ENCODE measurements at places on chromosomes 16 and 17.

DNA sequence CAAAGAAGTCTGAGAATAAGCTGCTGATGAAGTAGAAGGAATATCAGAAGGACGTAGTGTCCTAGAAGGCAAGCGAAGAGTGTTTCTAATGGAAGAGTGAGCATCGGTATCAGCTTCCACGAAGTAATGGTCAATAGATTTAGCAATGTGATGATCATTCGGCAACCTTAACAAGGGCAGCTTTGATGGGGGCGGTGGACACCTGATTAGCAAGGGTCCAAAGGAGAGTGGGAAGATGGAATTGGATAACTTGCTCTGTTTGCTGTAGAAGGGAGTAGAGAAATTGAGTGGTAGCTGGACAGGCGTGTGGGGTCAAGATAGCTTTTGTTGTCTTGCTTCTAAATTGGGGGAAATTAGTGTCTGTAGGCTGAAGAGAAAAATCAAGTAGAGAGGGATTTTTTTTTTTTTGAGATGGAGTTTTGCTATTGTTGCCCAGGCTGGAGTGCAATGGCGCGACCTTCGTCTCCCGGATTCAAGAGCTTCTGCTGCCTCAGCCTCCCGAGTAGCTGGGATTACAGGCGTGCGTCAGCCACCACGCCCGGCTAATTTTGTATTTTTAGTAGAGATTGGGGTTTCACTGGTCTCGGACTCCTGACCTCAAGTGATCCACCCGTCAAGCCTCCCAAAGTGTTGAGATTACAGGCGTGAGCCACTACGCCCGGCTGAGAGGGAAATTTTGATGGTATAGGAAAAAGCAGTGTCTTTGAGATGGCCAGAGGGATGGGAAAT, 13.9 kb upstream of the HES7 start:
- no peak for DNase-seq

DNA sequence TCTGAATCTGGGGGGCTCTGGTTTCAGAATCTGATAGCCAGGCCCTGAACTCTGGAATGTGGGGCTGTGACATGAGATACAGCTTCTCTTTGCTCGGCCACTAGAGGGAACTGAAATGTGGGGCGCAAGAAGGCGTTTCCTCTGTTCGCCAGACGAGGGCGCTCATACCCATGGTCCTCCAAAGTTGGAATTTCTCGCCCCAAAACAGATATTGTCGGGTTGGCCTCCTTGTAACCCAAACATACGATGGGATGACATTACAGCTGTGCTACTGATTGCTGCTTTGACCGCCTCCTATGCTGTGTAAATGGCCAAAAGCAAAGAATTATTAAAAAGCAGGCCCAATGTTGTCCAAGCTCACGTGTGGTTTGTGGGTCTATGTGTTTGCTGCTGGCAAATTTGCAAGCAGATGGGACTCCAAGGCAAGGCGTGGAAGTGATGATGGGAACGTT, 13.1 kb upstream of the MSI2 start:
- peak; percentile 51 for DNase-seq

DNA sequence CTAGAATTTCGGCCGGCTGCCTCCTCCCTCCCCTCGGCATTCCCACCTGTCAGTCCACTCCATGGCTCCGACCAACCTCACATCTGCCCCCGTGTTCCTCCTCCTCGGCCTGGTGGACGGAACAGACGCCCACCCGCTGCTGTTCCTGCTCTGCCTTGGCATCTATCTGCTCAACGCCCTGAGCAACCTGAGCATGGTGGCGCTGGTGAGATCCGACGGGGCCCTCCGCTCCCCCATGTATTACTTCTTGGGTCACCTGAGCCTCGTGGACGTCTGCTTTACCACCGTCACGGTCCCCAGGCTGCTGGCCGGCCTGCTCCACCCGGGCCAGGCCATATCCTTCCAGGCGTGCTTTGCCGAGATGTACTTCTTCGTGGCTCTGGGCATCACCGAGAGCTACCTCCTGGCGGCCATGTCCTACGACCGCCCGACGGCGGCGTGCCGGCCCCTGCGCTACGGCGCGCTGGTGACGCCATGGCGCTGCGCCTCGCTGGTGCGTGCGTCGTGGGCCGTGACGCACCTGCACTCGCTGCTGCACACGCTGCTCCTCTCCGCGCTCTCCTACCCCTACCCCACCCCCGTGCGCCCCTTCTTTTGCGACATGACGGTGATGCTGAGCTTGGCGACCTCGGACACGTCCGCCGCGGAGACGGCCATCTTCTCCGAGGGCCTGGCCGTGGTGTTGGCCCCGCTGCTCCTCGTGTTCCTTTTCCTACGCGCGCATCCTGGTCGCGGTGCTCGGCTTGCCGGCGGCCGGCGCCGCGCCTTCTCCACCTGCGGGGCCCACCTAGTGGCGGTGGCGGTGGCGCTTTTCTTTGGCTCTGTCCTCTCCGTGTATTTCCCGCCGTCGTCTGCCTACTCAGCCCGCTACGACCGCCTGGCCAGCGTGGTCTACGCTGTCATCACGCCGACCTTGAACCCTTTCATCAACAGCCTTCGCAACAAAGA, at the start of gene OR3A2:
Gene OR3A2, minus strand, starts transcription at position 440 of the 948 bp plus-strand sequence.
- no peak for DNase-seq

DNA sequence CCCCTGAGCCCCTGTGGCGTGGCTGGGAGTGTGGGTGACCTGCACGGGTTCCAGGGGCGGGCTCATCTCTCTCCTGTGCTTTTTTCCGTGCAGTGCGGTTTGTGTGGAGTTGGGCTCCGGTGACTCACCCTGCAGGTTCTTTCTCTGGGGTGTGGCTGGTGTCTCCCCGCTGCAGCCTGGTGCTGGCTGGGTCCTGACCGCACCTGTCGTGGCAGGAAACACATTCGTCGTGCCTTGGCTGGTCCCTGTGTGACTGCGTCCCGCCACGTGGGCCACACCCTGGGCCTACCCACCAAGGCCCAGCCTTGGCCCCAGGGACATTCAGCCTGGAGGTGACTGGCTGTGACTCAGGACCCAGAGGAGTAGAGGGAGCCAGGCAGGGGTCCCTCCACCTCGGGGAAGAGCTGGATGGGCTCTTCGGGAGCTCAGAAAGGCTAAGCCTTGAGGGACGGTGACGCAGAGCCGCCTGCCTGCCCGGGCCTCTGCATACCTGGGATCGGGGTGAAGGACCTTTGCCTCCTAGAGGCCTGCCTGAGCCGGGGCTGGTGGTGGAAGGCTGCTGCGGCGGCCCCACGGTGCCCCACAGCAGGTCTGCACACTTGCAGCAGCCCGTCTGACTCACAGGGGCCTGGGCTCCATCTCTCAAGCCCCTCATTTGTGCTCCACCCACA, 7.8 kb downstream of the TRAF7 start:
- DNase-seq, result no peak

GRCh38 chr17:6366221-6366666, 68.7 kb downstream of the AIPL1 start:
- DNase-seq, result no peak

- no peak for DNase-seq
These were observed 601 bp downstream of the PHKB start for GRCh38 chr16:47461598-47462266.

- DNase-seq, result no peak
These were observed 103.0 kb downstream of the RAB11FIP4 start for GRCh38 chr17:31494259-31495021.

- DNase-seq, result no peak
These were observed 69.6 kb downstream of the RAI1 start for GRCh38 chr17:17750881-17751280.

GRCh38 chr16:31072540-31073141, 1.4 kb downstream of the ZNF668 start:
- DNase-seq, result no peak

GRCh38 chr17:45722161-45722560, 62.0 kb upstream of the CRHR1 start:
- no peak for DNase-seq

DNA sequence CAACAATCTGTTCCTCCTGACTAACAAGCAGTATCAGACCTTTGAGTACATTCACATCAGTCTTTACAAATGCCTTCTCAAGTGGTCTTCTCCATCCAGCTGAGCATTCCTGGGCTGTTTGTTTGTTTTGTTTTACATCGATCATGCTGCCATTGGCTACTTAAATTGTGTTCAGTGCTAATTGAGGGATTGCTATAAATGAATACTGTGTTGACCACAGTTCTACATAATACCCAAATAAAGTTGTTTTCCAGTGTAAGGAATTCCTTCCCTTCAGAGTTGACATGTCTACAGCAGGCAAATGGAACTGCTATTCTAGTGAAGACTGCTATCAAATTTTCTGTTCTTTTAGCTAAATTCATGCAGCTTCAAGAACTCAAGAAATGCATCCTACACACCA, 3.2 kb downstream of the CDH8 start:
- no peak for DNase-seq

DNA sequence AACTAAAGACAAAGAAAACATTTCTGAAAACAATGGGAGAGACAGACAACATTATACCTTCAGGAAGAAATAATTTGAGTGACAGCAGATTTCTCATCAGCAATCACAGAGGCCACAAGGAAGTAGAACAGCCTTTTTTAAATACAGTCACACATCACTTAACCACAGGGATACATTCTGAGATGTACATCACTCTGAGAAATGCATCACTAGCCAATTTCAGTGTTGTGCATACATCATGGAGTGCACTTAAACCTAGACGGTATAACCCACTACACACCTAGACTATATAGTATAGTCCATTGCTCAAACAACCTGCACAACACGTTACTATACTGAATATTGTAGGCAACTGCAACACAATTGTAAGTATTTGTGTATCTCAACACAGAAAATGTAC, 24.9 kb upstream of the ALOX12 start:
- no peak for DNase-seq

GRCh38 chr16:2514333-2515179, 804 bp downstream of the ATP6V0C start:
- DNase-seq, result no peak

Measured in right cardiac atrium (tissue), 5 donors.